ENCODE measurements at places on chromosomes 4 and X.

GRCh38 chrX:11759461-11760311 is 1.6 kb downstream of the MSL3 start:
- DNase-seq, result peak; percentile 52

- no peak for DNase-seq
These were observed 226.6 kb downstream of the NLGN4X start for GRCh38 chrX:6002056-6002455.

GRCh38 chrX:123077631-123078030 is 106.4 kb upstream of the GRIA3 start:
- no peak for DNase-seq

DNA sequence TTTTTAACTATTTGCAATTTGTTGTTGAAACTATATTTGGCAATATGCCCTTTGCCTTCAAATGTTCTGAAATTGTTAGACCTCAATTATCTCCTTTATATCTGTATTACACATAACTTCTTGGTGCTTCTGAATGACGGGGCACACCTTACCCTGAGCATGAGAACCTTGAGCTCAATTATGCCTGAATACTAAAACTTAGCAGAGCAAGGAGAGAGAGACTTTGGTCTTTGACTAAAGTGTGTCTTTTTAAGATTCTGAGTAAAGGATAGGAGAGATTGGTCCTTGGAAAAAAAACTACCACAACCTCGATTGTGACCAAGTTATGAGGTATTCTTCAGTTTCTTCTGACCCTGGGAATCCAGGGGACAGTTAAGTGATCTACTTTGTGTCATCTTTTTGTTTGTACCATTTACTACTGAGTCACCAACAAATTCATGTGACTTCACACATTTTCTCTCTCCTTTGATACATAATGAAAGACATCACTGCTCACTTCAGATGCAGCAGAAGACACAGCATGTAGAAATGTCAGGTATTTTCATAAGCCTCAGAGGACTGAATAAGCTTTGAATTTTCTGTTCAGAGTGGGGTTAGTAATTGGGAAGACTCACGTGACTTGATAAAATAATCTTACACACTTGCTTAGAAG is 51.4 kb downstream of the PTTG2 start:
- DNase-seq, result no peak

DNA sequence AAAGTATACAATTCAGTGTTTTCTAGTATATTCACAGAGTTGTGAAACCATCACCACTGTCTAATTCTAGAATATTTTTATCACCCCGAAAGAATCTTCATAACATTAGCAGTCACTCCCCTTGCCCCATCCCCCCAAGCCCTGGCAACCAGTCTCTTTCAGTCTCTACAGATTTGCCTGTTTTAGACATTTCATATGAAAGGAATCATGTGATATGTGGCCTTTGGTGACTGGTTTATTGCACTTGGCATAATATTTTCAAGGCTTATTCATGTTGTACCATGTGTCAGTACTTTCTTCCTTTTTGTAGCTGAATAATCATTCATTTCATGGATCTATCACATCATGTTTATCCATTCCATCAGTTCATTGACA is 371.7 kb downstream of the AFF2 start:
- DNase-seq, result no peak

DNA sequence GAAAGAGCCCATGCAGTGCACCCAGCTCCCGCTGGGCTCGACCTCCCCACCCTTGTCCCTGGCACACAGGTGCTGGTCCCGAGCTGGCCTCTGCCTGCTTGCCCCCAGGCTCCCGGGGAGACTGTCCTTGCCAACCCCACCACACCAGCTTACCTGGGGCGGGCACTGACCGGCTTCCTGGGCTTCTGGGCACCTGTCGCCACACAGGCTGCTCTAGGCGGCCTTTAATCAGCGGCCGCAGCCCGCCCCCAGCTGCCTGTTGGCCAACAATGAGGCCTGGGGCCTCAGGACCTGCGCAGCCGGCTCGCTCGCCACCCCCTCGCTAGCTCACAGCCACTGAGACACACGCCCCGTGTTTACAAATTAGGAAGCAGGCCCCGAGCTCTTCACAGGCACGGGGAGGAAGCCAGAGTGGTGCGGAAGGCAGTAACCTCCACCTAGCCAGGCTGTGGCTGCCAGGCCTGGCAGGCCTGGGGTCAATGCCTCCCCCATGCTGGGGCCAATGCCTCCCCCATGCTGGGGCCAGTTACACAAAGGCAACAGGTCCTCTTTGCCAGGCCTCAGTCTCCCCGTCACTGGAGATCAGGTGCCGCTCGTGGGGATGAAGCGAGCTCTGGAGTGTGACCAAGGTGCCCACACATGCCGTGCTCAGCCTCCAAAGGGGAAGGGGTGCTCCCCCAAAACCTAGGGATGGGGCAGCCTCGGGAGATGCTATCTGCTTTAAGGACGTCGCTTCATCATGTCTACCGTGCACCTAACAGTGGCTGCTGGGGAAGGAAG is at the start of gene TREX2:
Gene TREX2 (minus strand): TSS at position 201 of the 780 bp plus-strand sequence. CDS start 626 bp downstream, outside the sequence.
- no peak for DNase-seq

GRCh38 chrX:23820235-23820782 is 37.3 kb downstream of the SAT1 start:
- DNase-seq, result no peak

DNA sequence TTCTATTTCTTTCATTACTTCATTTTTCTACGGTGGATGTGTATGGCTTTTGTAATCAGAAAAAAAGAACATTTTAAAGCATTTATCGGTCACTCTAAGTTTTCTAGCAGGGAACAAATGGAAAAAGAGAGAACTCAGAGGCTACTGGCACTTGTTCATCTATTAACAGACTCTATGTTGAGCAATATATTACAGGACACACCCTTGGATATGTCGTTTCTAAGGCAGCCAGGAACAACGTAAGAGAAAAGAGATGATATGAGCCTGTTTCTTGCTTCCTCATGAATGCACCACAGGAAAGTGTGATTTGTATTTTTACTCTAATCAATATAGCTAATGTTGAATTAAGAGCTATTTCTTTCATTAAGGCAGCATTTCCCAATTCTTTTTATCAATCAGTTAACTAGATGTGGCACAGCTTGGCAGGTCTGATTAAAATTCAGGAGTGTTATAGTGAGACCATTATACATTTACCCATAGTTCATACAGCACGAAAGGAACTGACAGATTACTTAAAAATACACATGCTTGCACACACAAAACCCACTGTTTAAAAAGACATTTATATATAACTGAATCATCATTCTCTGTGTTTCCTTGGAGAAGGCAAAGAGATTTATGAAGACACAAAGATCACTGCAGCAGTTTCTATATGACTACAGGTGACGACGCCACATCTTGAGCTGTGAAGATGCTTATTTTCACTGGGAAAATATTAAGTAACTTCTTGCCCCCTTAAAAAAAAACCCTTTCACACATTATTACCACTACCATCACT is 13.0 kb downstream of the RAB9B start:
- no peak for DNase-seq

DNA sequence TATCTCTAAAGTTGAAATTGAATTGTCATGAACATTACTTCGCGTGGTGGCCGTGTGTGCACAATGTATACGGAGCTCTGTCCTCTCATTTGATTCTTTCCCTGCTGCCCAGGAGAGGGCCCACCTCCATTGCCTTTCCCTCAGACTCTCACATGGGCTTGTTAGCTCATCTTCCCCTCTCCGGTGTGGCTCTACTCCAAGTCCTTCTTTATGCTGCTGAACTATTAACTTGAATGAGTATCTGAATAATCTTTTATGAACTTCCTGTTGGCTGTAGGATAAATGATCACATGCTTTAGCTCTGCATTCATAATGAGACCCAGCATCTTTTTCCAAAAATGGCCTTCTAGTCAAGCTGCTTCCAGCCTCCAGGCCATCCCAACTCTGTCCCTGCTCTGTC is 68.8 kb upstream of the CLNK start:
- DNase-seq, result no peak

DNA sequence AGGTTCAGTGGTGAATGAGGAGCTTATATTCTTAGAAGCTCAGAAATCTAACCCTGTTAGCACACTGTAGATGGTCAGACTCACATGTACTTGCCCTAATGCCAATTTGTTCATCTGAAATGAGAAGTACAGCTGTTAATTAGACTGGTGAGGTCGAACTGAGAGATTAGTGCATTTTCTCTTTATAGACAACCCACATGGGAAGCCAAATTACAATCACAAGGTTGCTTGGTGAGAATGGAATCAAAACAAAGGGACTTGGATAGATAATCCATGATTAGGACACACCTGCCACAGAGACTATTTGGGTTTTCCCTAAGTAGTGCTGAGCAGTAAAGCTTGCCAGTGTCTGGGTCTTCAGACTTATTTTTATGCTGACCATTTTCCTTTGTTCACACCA is 88.3 kb downstream of the POLA1 start:
- no peak for DNase-seq

GRCh38 chr4:73679836-73680235 is 59.6 kb upstream of the RASSF6 start:
- DNase-seq, result no peak

GRCh38 chr4:90127706-90128345 is 632 bp downstream of the CCSER1 start:
- no peak for DNase-seq

- DNase-seq, result no peak
These were observed 58.1 kb upstream of the HOPX start for GRCh38 chr4:56739066-56739777.

DNA sequence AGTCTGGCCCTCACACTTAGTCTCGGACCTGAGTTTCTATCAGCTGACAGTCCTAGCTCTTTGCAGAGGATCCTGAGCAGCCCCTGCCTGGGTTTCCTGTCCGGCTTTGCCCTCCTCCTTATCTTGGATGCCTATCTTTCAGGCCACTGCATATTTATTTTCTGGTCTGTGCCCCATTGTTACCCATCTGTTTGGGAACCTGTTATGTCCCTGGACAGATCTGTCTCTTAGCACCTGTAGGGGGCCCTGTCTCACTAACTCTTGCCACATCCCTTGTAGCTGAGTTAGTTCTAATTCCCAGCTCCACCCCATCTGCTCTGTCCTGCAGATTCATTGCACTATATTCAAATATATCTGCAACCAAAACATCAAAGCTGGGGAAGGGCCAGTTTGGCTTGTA is 514.9 kb upstream of the LCORL start:
- DNase-seq, result no peak

GRCh38 chr4:136371231-136371630 is 1161.1 kb downstream of the PCDH18 start:
- DNase-seq, result no peak

- no peak for DNase-seq
These were observed 191.0 kb upstream of the EMCN start for GRCh38 chr4:100708776-100709175.

DNA sequence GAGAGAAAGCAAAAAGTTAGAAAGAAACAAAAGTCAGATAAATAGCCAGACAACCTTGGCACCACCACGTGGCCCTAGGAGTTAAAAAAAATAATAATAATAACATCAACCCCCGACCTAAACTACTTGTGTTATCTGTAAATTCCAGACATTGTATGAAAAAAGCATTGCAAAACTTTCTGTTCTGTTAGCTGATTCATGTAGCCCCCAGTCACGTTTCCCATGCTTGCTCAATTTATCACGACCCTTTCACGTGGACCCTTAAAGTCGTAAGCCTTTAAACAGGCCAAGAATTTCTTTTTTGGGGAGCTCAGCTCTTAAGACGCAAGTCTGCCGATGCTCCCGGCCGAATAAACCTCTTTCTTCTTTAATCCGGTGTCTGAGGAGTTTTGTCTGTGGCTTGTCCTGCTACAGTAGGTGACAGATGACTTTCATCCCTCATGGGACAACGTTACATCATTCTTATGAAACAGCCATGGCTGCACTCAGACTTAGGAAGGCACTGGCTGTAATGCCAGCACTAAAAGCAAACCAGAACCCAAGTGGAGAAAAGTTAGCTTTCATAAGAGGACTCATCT is 520 bp downstream of the ACOX3 start:
- DNase-seq, result no peak

DNA sequence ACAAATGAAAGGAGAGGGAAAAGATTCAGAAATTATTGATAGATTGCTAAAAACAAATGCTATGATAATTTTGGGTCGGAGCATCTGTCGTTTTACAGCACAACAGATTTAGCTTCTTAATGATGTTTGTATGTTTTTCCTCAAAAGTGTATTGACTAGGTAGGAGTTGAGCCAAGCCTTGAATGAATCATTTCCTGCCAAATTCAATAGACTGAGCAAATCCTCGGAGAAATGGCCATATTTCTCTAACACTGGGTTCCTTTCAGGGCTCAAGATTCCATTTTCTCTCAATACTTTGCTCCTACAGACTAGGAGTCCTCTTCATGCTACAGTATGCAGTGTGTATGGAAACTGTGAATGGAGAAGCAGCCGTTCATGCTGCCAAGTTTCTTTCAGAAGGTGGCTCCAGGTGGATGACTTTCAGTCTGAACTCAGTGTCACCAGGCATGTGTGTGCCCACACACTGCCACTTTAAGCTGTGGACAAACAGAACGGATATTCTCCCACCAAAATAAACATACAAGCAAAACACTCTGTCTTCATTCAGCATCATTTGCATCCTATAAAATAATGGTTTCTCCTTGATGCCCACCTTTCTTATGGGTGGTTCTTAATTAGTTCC is 146.0 kb downstream of the TBL1X start:
- DNase-seq, result no peak

- DNase-seq, result no peak
These were observed 139.7 kb downstream of the PPARGC1A start for GRCh38 chr4:23750125-23750524.

GRCh38 chr4:41881981-41882624 is 53.1 kb upstream of the TMEM33 start:
- no peak for DNase-seq

- no peak for DNase-seq
These were observed 41.3 kb downstream of the CPLX1 start for GRCh38 chr4:784401-785331.

DNA sequence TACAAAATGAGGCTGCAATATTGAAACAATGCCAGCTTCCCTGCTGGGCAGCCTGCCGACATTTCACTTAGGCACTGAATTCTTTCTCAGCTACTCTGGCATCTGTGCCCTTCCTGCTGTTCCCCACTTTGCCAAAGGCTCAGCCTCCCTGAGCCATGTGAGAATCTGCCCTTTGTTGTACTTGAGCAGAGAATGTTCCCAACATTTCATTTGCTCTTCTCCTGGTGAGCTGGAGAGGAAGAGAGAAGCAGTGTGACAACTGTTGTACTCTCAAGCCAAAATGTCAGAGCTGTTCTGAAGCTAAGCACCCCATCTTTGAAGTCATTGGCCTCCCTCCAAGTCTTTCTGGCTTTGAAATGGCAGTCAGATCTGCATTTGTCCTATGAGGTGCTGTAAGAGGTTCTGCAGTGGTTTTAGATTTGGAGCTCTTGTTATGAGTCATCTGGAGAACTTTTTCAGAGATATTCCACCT is 32.5 kb downstream of the LANCL3 start:
- DNase-seq, result no peak

GRCh38 chrX:107597791-107598190 is 30.5 kb upstream of the PRPS1 start:
- DNase-seq, result no peak

DNA sequence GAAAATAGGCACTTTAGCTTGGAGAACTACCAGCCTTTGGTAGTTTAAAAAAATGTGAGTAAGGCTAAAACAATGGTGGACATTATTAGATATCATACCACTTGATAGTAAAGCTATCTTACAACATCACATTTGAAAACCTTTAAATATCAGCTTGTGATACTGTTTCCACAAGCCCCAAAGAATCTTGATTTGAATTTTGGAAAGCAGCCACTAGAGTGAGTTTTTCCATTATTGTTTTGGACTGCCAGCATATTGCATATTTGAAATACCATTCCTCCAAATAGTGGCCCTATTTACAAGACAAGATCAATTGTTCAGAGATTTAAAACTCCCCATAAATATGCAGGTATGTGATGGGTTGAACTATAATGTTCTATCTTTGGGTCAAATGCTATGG is 303.0 kb upstream of the PRPS2 start:
- DNase-seq, result no peak

- no peak for DNase-seq
These were observed 49.8 kb downstream of the EDNRA start for GRCh38 chr4:147530723-147531122.

Measured in thymus (tissue), 14 donors.